ENCODE measurements at places on chromosomes 3 and 15.

DNA sequence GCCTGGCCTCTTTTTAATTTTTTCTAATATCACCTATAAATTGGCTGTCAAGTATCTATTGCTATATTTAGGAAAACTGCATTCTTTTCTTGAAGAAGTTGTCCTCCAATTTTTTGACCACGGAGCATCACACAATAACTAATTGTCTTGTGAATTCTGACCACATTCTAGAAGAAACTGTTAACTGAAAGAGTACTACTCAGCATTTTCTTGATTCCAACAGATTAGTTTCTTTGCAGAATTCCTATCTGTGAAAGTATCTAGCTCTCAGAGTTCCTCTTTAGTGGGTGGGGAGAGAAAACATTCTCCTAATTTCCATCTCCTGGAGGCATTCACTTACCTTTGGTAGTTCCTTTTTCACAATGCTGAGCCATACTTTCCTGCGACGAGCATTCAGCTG lies 31.1 kb downstream of the INO80 start:
- no peak for DNase-seq

GRCh38 chr15:72420576-72420975 lies 22.5 kb downstream of the TMEM202 start:
- no peak for DNase-seq

DNA sequence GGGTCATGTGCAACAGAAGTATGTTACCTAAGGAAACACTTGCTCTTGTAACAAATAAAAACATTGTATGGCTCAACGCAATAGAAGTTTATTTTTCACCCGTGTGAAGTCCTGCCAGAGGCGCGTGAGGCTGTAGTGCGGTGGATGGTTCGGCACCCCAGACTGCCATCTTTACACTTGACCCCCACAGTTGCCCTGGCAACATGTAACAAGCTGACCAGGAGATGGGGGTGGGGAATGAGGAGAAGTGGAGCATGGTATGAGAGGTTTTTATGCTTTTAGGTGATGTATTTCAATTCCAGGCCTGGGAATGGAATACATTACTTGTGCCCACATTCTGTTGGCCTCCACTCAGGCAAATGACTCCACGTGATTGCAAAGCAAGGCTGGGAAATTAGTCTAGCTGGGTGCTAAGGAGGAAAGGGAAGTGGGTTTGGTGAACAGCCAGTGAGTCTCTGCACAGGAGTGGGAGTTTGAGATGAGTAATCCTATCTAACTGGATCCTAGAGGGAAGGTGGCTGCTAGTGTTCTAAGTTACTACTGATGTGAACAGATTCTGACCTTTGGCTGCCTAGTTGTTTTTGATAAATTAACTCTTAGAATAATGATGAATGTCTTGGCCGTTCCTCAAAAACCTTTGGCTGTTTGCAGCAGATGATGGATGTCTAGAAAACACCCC lies 33.8 kb upstream of the GREM1 start:
- DNase-seq, result no peak

DNA sequence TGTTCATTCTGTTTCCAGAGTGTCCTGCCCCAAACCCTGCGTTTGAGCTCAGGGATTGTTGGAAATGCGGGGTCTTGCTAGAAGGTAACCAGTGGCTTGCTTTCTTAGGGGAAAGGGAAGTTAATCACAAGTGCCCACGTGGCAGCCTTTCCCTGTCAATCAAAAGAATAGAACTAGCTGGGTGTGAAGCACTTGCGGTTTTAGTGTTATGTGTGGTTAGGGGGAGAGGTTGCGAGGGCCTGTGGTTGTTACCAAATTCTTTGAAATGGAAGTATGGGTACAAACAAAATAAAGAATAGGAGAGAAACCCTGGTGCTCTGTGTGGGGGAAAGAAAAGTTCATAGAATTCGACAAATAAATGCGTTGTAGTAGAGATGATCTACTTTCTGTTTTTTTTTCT lies 67.6 kb downstream of the FNDC3B start:
- DNase-seq, result peak; percentile 18

GRCh38 chr3:46124216-46125177 lies 83.6 kb downstream of the CCR1 start:
- no peak for DNase-seq

DNA sequence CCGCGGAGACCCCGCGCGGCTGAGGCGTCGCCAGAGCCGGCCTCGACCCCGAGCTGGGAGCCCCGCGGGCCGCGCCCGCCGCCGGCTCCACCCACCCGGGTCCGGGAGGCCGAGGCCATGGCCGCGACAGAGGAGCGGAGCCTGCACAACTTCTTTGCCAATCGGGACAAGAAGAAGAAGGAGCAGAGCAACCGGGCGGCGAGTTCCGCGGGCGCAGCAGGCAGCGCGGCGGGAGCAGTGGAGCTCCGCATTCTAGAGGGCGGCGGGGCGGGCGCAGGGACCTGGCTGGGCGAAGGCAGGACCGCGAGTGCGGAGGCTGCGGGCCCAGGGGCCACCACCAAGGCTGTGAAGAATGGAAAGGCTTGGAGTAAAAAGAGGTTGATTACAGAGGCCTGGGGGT lies 37.6 kb upstream of the EPHA6 start:
- no peak for DNase-seq

- DNase-seq, result no peak
These were observed 477.5 kb downstream of the LPP start for GRCh38 chr3:188631291-188632010.

GRCh38 chr3:188124184-188124583 lies 29.8 kb upstream of the LPP start:
- DNase-seq, result no peak

- no peak for DNase-seq
These were observed 2.5 kb downstream of the PIK3CA start for GRCh38 chr3:179150610-179151009.

GRCh38 chr3:133548090-133548489 lies 25.4 kb upstream of the CDV3 start:
- DNase-seq, result no peak

GRCh38 chr3:124628863-124629262 lies 101.4 kb upstream of the UMPS start:
- DNase-seq, result no peak

DNA sequence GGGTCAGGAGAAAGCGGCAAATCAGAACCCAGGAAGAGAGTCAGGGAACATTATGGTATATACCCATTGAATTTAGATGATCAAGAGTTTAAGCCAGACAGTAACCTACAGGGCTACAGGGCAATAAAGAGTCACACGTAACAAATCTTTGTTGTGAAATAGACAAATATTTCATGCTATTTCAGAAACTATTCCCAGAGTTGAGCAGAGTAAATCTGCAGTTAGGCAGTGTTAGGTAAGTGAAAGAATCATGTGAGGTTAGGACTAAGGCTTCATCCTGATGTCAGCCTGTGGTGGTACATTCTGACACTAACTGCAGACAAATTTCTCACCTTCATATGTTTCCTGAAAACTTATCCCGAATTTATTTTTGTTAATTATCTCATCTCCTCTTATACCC lies 153.0 kb downstream of the UBE2E2 start:
- no peak for DNase-seq

DNA sequence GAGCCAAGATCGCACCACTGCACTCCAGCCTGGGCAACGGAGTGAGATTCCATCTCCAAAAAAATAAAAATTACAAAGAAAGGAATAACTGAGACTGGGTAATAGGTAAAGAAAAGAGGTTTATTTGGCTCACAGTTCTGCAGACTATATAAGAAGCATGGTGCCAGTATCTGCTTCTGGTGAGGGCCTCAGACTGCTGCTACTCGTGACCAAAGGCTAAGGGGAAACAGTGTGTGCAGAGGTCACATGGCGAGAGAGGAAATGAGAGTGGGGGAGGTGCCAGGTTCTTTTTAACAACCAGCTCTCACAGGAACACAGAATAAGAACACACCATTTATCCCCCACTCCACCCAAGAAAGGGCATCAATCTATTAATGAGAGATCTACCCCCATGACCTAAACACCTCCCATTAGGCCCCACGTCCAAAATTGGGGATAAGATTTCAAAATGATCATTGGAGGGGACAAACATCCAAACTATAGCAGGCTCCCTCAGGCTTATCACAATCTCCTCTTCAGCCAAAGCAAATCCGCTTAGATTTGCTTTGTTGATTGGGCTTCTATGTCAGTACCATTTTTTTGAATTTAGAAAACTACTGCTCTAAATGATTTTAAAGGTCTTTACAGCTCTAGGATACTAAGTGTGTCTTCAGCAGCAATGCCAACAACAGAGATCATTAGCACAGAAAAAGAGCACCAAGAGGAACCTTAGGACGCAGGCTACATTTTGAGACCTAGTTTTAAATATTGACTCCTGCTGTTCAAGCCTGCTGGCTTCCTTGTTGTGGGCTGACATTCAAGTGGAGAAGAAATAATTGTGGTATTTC lies 84.2 kb upstream of the TBL1XR1 start:
- no peak for DNase-seq

DNA sequence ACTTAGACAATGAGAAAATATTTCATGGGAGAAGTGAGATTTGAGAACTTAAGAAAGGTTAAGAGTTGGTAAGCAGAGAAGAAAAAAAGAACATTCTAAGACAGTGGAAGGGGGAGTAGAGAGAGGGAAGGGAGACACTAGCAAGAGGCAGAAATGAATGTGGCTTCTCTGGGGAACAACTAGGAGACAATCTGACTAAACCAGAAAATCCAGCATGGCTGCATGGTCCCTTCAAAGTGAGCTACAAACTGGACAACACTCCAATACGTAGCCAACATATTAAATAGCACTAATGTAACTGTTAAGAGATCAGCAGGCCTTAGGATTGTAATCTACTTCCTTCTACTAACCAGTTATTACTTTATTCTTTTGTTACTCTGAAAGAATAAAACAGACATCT lies 89.7 kb downstream of the NR1I2 start:
- DNase-seq, result no peak

All from substantia nigra (tissue), 51 donors.